ENCODE measurements at places on chromosomes 3 and 15.

GRCh38 chr3:112980080-112980479 is 5.2 kb upstream of the CD200R1 start:
- no peak for DNase-seq

DNA sequence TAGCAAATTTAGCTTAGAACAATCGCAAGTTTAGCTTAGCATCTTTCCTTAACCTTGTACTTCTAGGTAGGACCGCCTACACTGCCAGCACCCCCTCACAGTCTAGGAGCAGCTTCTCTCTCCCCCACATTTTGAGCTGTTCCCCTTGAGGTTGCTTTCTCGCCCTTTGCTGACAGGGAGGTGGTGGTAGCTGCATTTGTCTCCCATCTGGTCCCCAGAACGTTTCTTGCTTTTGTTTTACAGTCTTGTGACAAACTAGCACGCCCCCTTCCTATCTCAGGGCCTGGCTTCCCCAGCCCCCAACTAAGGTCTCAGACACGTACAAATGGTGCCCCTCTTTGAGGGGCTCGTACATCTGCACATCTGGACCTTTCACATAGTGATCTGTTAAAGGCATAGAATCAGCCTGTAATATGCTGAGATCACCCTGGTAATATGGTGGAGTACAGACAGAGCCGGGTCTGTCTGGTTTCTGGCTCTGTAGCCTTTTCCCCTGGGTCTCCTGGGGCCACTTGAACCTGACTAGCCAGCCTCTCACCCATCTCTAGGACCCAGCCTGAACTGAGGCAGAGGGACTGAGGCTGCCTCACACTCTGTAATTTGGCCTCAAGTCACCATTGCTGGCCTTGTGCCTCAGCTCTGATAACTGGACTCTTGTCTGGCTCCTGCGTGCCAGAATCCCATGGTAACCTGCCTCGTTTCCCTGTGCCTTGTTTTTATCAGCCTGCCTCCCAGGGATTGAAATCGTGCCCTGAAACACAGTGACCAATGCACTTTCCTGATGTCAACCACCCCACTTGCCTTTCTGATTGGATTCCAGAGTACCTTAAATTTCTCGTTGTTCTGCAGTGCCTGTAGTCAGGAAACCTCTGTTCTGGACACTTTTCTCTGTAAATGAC is 27.7 kb downstream of the CRTC3 start:
- DNase-seq, result no peak

DNA sequence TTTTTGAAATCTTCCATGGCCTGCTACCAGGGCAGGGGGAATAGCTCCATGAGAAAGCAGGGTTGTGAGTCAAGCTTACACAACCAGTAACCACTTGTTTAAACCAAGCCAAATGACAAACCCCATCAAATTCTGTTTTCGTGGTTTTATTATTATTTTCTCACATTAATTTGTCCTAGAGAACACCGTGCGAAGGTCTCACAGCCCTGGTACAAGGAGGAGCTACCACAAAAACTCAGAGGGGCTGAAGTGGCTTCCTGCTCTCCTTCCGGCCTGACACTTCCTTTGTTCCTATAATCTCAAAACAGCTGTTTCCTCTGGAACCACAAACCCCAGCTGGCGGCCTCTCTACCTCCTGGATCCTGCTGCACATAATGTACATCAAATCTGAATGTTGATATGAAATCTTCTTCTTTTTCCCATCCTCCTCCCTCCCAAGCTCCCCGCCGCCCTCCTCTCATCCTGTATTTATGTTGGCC is 375.9 kb downstream of the MCTP2 start:
- no peak for DNase-seq

DNA sequence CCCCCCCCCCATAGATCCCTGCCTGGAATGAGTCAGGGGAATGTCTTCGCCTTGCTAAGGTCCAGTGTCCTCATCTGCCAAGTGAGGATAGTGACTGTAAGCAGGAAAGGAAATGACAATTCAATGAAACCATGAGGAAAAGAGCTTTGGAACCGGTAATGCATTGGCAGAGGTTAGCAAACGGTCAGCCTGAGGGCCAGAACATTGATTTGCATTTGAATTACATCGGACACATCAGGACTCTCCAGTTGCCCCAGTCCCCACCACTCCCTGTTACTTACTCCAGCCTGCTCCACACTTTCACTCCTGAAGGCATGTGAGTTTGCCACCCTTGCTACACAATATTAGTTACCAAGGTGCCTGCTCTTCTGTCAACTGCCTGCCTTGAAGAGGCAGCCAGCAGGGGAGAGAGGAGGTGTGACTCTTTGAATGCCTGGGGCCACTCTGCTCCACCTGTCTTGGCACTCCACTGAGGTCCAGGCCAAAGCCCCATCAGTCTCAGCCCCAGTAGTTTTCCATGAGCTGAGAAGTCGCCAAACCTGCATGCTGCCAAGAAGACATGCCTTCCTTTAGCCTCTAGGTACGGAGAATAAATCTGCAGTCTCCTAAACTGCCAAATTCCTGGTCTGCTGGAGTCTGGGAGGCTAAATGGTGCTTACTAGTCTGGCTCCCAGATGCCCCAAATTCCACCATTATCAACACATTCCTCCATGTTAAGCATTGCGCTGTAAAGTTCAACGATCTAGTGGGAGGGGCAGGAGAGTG is 191.7 kb upstream of the TLE3 start:
- DNase-seq, result no peak

- DNase-seq, result no peak
Measured at GRCh38 chr15:51917493-51917892, 54.1 kb downstream of the LEO1 start.

DNA sequence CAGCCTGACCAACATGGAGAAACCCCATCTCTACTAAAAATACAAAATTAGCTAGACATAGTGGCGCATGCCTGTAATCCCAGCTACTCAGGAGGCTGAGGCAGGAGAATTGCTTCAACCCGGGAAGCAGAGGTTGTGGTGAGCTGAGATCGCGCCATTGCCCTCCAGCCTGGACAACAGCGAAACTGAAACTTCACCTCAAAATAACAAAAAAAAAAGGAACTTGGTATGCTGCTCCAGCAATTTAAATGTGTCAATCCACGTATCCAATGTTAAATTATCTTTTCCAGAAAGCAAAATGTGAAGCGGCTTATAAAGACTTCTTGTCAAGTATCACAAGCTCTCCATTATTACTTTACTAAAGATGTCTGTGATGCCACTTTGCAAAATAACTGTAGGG is 9.9 kb upstream of the ARIH1 start:
- DNase-seq, result no peak

DNA sequence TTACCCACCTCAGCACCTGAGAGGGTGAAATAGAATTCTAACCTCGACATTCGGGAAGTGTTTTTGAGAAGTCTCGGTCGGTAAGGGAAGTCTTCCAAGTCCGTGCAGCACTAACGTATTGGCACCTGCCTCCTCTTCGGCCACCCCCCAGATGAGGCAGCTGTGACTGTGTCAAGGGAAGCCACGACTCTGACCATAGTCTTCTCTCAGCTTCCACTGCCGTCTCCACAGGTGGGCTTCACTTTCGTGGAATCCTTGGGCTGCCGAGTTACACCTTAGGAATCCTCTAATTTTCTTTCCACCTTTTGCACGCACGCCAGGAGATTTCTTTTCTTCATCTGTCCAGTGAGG is 775 bp downstream of the CCNDBP1 start:
- no peak for DNase-seq

- DNase-seq, result no peak
Measured at GRCh38 chr3:194103983-194104751, 31.8 kb upstream of the HES1 start.

DNA sequence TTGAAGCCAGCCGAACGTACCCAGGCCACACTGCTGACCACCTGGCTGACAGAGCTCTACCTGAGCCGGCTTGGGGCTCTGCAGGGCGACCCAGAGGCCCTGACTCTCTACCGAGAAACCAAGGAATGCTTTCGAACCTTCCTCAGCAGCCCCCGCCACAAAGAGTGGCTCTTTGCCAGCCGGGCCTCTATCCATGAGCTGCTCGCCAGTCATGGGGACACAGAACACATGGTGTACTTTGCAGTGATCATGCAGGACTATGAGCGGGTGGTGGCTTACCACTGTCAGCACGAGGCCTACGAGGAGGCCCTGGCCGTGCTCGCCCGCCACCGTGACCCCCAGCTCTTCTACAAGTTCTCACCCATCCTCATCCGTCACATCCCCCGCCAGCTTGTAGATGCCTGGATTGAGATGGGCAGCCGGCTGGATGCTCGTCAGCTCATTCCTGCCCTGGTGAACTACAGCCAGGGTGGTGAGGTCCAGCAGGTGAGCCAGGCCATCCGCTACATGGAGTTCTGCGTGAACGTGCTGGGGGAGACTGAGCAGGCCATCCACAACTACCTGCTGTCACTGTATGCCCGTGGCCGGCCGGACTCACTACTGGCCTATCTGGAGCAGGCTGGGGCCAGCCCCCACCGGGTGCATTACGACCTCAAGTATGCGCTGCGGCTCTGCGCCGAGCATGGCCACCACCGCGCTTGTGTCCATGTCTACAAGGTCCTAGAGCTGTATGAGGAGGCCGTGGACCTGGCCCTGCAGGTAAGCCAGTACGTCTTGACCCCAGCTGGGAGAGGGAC is 6.2 kb downstream of the VPS18 start:
- no peak for DNase-seq

GRCh38 chr3:151869181-151869580 is 4.3 kb upstream of the SUCNR1 start:
- DNase-seq, result no peak

GRCh38 chr3:50573566-50574443 is 4.5 kb downstream of the HEMK1 start:
- DNase-seq, result peak; percentile 64

- no peak for DNase-seq
Measured at GRCh38 chr3:138438896-138439295, 4.5 kb downstream of the ESYT3 start.

GRCh38 chr3:149120051-149120972 is 9.1 kb upstream of the HPS3 start:
- no peak for DNase-seq

DNA sequence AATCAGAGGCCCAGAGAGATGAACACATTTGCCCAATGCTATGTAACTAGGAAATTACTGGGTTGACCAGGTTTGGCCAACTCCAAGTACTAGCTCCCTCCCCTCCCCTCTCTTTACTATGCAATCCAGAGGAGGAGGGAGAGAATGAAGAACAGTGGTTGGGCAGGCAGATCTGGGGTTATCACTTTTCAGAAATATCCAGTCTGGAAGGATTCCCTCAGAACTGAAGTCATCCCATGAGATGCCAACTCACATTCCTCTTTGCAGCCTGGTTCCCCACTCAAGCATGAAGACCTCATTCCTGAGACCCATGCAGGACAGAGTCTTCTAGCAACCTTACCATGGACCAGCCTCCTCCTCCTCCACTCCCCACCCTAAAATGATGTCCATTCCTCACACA is 201.1 kb downstream of the TLE3 start:
- DNase-seq, result no peak

DNA sequence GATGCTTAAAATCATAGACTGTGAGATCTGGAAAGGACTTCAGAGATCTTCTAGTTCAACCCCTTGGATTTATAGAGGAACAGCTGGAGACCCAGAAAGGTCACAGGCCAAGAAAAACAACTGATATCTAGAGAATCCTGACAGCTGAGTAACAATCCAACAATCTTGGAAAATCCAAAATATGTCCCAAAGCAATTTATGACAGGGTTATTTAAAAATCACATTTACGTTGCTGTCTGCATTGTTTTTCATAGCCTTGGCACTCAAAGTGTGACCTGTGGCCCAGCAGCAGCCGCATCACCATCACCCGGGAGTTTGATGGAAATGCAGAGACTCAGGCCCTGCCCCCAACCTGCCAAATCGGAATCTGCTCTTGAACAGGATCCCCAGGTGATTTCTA is 78.8 kb downstream of the FBN1 start:
- DNase-seq, result no peak

DNA sequence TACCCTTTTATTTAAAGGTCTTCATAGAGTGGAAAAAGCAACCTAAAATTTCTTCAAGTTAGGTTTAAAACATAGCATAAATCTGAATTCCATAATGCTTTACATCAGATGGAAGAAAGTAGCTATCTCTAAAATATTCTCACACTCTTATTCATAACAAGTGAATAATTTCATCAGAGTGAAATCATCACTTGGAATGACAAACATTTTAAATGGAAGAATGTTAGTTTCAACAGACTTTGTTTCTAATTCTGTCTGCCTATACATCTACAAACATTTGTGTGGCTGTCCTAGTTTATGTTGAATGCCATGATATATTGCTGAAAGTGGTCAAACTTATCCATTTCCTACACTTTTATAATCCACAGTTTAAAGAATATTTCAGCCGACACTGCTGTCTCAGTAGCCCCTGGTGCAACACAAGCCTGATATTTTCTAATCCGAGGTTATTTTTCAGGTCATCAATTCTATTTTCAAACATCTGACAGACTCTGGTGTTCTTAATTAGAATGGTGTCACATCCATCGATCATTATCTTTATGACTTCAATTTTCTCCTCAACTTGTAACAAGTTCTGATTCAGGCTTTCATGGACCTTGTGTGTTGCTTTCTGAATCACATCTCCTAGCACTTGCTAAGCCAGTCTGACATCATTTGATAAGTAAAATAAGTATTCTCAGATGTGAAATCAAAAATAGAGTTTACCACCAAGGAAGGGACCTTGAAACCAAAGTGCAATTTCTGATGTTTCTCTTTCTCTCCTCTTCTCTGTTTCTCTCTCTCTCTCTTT is 17.1 kb upstream of the CNTN3 start:
- DNase-seq, result no peak

- DNase-seq, result no peak
Measured at GRCh38 chr15:95591886-95592285, 738.6 kb upstream of the NR2F2 start.

GRCh38 chr15:33757516-33758232 is 210.6 kb upstream of the CHRM5 start:
- DNase-seq, result no peak

DNA sequence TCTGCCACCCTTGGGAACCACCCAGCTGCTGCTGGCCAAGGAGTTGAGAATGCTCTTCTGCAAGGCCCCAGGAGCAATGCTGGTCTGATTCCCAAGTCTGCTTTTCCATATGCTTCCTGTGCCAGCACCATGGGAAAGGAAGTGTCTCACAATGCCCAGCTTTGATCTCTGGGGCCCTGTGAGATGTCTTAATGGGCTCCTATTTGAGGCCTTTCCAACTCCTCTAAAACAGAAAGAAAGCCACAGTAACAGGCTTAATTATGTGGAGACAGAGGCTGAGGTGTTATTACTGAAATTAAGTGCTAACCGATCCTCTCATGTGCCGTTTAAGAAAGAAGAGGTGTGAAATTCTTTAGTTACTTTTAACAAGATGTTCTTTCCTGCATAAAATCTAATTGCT is 4.5 kb downstream of the EOGT start:
- DNase-seq, result no peak

DNA sequence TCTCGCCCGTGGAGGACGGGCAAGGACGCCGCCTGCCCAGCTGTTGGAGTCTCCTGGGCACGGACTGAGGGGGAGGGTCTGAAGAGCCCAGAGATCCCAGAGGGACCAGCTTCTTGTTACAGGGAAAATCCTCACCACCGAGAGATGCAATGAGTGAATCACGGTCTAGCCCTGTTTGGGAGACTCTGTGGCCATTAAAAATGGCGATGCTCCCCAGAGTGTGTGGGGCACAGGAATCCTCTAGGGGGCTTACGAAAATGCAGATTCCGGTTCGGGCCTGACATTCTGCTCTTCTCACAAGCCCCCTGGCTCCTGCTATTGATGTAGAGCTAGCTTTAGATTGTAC is 35.5 kb upstream of the EPHB3 start:
- no peak for DNase-seq

GRCh38 chr3:135994708-135995337 is 29.3 kb downstream of the PPP2R3A start:
- no peak for DNase-seq
